NCI-H2081 treated with DMSO at 0.1 percent for 48 hours (cell line): ENCODE measurements at places on chromosomes 3 and 15.

DNA sequence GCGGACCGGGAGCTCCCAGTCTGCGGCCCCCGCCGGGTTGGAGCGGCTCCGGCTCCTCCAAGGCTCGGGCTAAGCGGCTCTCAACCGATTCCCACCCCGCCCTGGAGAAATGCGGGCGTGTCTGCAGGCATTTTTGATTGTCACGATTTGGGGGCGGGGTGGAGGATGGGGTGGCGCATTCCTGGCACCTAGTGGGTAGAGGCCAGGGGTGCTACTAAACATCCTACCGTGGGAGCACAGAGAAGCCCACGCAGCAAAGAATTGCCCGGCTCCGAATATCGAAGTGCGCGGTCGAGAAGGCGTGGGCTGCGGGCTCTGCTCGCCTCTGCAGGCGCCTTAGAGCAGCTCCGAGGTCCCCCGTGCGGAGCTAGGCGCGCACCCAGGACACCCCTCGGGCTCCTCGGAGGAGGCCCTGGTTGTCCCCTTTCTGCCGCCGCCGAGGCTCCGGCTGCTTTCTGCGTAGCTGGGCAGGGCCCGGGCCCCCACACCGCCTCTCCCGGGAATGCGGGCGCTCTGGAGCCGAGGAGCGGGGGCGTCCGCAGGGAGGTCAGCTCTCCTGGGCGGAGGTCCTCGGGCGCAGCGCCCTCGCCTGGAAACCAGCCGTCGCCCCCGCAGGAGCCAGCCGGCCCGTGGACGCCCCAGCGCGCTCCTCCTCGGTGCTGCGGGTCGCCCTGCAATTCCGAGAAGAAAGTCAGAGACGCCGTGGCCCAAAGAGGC, 16.5 kb upstream of the LAMP3 start:
- DNase-seq, result no peak

- peak; percentile 57 for DNase-seq
Measured at GRCh38 chr3:148861277-148861869, 3.7 kb upstream of the CPA3 start.

DNA sequence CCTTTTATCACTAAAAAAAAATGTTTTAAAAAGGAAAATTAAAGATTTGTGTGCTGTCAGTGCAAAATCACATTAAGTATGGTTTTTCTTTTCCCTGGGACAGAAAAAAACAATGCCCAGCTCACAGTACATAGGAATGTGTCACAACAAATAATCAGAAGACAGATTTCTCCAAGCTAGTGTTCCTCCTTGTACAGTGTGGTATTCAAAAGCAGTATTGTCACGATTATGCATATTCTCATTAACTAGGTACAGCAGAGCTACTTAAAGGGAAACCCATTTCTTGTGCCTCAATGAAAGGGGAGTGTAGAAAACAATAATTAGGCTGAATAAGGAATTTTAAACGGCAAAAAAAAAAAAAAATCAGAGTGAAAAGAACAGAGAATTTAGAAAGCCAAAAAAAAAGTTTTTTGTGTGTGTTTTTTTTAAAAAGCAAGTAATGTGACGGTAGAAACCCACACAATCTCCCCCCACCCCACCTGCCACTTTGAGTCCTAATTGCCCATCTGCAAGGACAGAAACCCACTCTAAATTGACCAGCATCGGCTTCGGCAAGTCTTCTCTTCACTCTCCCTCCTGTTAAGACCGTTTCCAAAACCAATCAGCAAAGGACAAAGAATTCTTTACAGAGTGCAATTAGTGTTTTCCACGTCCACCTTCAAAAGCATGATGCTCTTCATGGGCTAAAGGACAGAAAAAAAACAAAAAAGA, 41.0 kb downstream of the EIF4E3 start:
- DNase-seq, result no peak

DNA sequence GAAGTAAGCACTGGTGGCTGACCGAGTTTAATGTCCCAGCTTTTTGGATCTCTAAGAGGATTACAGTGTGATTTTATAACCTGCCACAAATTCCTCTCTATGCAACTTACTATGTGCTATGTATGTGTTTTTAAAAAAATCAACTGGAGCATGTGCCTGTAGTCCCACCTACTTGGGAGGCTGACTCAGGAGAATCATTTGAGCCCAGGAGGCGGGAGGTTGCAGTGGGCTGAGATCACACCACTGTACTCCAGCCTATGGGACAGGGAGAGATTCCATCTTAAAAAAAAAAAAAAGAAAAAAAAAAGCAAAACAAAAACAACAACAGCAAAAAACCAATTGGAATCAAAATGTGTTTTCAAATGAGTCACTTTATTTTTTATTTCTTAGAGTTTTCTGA, 29.6 kb downstream of the DUT start:
- no peak for DNase-seq

- no peak for DNase-seq
Measured at GRCh38 chr3:66795365-66795764, 202.7 kb upstream of the KBTBD8 start.

GRCh38 chr3:2853651-2854050, 256.5 kb downstream of the IL5RA start:
- no peak for DNase-seq

GRCh38 chr15:85795337-85796305, 896 bp upstream of the KLHL25 start:
- no peak for DNase-seq

DNA sequence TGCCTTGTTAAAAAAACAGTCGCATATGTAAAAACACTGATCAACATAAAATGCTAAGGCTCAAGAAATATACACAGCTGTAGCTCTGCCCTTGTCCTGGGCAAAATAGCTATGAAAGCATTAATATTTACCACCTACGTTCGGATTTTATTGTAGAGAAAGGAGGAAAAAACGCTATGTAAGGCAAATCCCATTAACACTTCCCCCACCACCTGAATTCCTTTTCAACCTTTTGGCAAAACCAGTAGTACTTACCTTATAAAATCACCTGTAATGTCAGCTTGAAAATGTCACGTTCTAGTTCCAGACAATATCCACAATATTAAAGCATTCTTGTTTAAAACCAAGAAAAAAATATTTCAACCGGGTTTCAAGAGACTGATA, 3.6 kb downstream of the TRA2B start:
- no peak for DNase-seq
